Ureter (tissue), 1 donor: ENCODE measurements at places on chromosomes 3 and 15.

- no peak for DNase-seq
Observed at GRCh38 chr15:33243869-33244268, 49.4 kb upstream of the FMN1 start.

GRCh38 chr3:183159333-183159732 lies 3.2 kb downstream of the LAMP3 start:
- no peak for DNase-seq

GRCh38 chr15:70424937-70425411 lies 327.3 kb upstream of the TLE3 start:
- no peak for DNase-seq

DNA sequence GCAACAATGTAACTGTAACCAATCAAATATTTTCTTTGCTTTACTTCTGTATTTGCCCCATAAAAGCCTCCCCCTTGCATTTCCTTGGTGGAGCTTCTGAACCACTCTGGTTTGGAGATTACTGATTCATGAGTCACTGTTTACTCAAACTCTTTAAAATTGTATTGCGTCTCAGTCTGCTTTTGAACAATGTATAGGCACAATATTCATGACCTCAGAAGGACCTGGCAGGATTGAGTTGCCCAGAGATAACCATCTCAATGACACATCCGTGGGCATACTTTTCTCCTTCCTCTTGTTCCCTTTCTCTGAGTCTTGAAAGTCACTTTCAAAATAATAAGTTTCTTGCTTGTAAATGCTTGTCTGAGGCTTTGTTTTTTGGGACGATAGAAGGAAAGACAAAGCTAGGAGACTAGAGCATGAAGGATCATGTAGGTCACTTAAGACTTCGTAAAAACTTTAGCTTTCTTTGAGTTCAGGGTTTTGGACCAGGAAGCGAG lies 57.1 kb upstream of the POU1F1 start:
- no peak for DNase-seq

DNA sequence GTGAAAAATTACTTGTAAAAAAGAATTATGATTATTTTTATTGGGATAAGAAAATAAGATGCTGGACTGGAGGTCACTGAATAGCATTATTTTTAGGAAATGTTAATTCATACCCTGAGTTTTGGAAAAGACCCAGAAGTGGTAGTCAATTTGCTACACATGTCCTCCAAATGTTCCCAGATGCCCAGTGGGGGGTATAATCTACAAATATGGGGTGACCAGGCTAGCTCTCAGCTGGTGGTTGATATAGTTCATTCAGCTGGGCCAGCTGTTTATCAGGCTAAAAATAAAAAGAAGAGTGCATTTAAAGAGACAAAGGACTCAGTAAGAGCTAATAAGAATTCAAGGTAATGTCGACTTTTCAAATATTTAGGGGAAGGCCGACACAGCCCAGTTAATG lies 402.0 kb upstream of the GOLIM4 start:
- DNase-seq = no peak
